ENCODE measurements at places on chromosomes 12 and 14.

DNA sequence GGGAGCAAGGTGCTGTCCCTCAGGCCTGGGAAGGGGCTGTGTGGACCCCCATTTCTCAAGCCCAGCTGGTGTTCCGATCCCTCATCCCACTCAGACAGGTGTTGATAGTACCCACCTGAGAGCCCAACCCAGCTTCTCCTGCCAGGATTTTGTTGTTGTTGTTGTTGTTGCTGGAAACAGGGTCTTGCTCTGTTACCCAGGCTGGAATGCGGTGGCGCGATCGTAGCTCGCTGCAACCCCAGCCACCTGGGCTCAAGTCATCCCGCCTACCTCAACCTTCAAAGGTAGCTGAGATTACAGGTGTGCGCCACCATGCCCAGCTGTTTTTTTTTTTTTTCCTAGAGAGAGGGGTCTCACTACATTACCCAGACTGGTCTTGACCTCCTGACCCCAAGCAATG, 209.9 kb downstream of the PHETA1 start:
- no peak for DNase-seq

DNA sequence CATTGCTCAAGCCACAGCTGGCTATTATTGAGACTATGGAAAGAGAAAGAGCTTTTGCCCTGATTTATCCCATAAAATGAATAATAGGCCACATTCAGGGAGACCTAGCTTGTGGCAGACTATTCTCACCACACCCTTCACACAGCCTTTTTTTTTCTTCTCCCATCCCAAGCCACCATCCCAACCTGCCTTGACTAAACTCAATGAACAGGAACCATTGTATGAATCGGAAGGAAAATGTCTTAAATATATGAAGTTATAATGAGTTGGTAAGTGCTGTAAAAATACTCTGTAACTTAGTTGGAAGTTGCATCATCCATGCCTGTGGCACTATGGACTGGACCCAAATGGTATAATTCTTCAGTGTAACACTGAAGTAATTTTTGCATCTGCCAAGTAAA, 338.4 kb downstream of the RAD51B start:
- DNase-seq: no peak

DNA sequence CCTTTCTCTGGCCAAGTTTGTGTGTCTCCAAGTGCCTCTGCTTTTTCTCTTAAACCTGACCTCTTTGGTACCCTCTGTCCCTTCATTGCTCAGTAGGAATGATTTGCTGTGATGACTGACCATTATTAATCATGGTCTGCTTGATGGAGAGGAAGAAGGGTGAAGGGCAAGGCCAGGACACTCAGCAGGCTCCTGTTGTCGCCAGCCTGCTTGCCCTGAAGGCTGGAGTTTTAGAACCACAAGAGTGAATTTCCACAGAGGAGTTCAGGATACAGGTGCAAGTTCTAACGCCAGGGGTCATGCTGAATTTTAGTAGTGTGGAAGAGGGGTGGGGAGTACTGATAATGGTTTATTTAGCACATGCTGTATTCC, 2.8 kb upstream of the ITGA5 start:
- DNase-seq: no peak

GRCh38 chr12:85626001-85626783, 210.0 kb downstream of the RASSF9 start:
- DNase-seq: no peak

DNA sequence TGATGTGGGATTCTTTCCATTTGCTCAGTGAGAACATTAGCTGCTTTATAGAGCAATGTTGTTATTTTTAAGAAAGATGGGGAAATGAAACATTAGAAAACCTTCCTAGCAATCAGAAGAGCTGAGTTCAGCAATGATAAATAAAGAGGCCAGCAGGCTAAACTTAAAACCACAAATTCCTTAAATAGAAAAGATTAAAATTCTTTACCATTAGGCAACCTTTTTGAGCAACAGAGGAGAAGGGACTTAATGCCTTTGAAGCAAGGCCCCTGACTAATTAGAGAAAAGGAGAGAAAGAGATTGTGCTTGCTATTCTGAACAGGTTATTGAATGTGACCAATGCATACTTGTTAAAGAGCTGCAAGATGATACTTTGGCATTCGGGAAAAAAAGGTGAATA, 160.8 kb upstream of the LMO3 start:
- no peak for DNase-seq

DNA sequence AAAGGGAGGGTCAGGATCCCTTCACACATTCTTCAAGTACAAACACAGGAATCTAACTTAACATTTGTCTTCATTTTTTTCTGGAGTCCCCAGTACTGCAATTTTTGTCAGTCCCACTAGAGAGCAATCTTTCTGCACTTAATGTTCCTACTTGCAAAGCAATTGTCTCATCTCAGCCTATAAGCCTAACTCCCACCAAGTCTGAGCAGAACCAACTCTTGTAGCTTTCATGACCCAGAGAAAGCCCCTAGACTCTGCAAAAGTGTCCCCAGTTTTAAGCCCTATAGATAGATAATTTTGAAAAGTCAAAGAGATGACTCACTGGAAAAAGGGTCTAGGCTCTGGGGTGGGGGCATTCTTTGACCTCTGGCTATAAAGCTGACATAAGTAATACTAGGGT, 1.8 kb upstream of the ZBTB39 start:
- peak; percentile 47 for DNase-seq

GRCh38 chr14:104647467-104648043, 41.9 kb upstream of the INF2 start:
- no peak for DNase-seq

DNA sequence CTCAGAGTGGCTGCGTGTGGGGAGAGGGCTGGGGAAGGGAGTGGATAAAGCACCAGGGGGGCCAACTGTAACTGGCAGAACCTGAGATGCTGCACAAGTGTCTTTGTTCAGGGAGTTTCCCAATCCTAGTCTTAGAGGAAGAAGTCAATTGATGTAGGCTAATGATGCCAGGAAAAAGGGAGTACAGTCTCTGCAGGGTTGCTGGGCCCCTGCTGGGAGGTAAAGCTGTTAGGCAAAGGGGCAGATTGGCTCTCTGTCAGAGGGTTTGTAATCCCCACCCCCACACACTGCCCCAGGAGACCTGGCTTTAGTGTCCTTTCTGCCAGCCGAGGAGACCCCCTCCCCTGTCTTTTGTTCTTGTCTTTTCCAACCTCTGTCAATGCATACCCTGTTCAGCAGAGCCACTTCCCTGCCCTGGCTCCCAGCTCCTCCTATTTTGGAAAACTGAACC, 178.4 kb downstream of the KCNA5 start:
- no peak for DNase-seq

- DNase-seq: no peak
These were observed 760 bp downstream of the ACTN1 start for GRCh38 chr14:68978172-68978911.

DNA sequence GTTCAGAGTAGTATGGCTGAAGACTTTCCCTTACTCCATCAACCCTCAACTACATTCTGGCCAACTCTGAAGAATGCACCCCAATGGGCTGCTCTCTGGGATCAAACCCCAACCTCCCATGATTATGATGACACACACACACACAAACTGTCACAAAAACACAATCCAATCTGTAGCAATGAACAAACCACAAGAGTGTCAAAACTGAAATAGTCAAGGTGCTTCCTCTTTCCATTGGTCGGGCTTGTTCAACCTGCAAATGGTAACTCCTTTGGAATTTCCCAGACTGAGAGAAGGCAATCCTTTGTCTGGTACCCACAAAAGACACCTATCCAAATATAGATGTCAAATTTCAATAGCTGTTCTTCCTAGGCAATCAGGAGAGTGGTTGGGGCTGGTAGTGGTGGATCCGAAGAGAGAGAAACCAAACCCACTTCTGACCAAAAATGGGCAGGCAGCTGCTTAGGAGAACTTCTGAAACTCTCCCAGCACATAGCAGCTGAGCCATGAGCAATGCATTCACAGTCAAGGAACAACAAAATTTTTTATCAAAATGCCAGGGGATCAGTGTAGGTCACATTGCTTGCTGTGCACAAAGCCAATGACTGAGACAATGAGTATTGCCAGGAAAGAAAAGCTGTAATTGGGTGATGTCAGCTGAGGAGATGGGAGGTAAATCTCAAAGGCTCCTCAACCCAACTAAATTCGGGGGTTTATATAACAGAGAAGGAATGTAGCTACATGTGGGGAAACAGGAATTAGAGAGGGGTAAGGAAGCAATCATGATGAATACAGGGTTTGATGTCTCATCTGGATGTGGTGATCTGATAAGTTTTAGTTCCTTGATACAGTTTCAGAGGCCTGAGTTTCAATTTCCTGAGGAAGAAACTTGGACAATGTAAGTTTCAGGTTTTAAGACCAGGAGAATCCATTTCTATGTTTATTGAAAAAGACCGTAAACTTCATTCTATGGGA, 191.4 kb downstream of the KITLG start:
- DNase-seq: no peak

DNA sequence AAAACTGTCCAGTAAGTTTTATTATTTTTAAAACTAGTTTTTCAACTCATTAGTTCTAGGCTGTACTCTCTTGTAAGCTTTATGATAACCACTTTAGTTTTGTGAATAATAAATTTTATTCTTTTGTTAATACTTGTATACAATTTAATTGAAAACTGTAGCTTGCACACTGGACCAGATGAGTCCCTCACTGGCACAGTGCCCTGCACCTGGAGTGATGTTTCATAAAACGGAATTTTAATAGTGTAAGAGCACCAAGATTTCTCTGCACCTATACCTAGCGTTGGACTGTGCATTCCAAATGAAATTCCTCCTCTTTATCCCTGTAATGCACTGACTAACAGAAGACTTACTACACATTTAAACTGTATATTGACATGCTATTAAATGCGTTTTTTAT, 80.8 kb downstream of the PRIMA1 start:
- DNase-seq: no peak

DNA sequence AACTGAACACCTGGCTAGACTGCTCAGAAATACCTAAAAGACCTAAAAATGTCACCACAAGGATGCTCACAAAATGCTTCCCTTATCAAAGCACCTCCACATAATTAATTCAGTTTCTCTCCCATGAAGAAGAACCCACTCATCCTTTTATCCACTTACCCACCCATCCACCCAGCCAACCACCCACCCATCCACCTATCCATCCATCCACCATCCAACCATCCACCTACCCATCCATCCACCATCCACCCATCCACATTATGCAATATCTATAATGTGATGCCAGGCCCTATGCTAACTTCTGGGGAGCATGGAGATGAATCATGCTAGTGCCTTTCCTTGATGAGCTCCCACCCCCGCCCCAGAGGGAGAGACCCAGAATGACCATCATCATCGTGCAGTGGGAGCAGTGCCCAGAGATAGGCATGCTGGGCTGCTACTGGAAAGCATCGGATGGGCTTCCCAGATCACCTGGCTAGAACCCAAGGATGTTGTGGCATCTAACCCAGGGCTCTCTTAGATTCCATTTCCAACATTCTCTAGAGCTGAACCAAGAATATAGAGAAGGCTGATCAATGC, 166.6 kb downstream of the TTC7B start:
- no peak for DNase-seq

DNA sequence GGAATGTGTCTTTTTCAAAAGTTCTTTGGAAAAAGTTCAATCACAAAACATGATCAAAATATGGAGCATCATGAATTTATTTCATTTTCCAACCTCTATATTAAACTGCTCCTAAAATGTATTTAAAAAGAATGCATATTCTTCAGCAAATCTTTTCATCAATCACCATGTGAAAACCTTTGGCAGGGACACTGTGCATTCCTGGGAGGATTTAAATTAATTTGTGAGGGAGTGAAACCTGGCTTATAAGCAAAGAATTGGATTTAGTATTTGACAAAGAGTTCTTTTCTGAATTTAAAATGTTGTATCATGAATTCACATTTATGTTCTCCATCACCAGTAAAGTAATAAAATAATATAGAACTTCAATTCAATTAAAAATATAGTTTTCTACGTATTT, 38.2 kb downstream of the PAWR start:
- no peak for DNase-seq

GRCh38 chr12:30580344-30580743, 115.3 kb downstream of the IPO8 start:
- DNase-seq: no peak

DNA sequence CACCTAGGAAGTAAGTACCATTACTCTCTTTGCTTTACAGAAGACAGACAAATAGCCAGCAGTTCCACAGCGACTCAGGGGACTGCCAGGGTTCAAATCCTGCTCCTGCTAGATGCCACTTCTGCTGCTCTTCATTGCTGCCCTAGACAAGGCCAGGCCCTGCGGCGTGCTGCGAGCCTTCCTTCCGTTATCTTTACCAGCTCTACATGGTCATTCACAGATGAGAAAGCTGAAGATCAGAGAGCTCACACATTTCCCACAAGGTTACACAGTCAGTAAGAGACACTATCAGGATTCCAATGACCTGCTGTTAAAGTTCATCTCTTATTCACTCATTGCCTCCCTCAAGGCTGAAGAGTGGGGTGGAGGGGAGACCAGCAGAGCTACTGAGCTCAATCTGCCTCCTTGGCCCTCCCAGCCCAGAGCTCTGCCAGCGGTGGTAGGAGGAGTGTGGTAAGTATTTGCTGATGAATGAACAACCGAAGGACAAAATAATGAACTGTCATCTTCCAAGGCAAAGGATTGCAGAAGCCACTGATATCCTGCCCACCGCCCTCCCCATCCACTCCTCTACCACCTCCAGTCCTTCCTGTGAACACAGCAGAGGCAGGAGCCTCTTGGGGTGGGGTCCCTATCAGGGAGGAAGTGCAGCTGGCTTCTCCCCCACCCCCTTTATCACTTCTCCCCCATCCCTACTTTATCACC, 14.6 kb upstream of the HDAC7 start:
- no peak for DNase-seq

GRCh38 chr12:47361389-47362021, 281.7 kb upstream of the AMIGO2 start:
- no peak for DNase-seq

GRCh38 chr12:52522346-52523011, 2.3 kb upstream of the KRT5 start:
- DNase-seq: no peak

GRCh38 chr12:68611094-68611805, 551 bp downstream of the RAP1B start:
- peak; percentile 67 for DNase-seq

GRCh38 chr12:109464642-109465351, 12.3 kb downstream of the KCTD10 start:
- DNase-seq: no peak

DNA sequence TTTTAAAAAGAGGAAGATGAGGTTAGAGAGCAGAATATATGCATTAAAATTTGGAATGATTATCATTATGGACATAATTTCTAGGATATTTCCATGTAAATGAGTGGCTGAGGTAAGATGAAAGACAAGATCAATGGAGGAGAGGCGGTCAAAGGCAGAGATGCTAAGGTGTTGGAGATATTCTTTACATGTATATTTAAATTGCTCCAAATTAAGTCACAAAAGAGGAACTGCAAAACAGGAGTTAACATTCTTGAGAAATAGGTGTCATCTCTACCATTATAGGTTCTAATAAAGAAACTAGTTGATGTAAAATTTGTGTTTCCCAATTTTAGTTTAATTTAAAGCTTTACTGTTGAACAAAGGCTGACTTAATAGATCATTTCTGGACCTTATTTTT, 268.5 kb upstream of the PPFIA2 start:
- DNase-seq: no peak
